MM.1S (cell line): ENCODE measurements at places on chromosomes 1 and 21.

DNA sequence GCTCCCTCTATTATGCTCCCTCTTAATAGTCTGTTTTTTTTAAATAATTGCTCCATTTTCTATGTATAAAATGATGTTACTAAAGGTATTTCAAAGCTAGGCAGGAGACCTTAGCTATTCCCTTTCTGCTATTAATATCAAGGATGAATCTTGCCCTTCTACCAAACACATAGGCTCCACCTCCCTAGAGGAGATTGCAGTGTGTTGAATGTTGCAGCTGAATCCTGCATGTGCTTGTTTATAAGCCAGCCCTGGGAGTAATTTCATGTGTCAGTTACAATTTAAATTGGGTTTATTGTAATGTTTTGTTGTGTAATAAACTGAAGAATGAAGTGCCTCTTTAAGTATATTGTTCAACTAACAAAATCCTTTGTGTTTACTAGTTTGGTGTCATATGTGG is 66.0 kb downstream of the TMEM200B start:
- DNase-seq: no peak

- DNase-seq: no peak
Observed at GRCh38 chr1:7490576-7490975, 280.5 kb upstream of the VAMP3 start.

DNA sequence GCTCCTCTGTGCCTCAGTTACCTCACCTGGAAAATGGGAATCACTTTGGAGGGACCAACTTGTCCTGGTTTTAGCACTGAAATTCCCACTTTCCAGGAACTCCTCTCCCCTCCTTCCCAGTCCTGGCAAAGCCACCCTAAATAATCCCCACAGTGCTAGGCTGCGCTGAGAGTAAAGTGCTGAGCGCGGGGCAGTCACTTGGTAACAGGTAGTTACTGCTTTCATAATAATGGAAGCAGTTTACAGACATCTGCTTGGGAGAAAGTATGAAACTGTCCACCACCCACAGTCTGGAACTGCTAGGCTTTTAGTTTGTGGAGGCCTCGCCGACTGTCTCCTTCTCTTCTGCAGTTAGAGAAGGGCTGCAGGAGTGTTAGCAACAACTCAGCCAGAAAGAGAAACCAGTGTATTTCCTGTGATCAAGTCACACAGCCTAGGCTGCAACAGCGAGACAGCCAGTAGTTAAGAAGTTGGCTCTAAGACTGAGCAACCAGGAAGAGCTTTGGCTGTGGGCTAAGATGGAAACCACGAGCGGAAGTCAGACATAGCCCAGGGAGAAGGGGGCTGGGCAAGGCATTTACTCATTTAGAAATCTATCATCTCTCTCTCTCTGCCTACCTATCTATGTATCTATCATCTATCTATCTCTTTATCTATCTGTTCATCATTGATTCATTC is 30.8 kb upstream of the ABCG1 start:
- peak; percentile 93 for DNase-seq

DNA sequence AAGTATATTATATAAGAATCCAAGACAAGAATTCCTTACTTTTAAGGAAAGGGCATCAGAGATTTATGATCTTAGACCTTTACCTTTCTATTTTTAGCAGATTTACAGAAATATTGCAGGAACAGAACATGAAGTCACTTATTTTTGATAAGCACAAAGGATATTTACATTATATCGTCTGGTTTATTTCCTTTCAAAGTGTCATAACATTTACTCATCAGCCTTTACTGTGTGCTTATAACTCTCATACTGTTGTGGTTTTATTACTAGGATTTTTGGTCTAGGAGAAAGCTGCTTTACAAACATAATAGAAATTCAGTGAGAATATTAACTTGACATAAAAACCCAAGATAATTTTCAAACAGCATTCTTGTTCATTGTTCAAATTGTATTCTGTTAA is 47.6 kb downstream of the APP start:
- DNase-seq: no peak

- DNase-seq: peak; percentile 61
Observed at GRCh38 chr1:150683914-150684313, 13.0 kb downstream of the GOLPH3L start.
